ENCODE measurements at places on chromosomes 12 and 14. TPM values are rescaled to one million over a fixed set of nuclear protein-coding genes. Genes with fewer than 3 reads are reported as not detected.

Gene PTMS
- 204 TPM for polyA plus RNA-seq

Gene HOXC12
- polyA plus RNA-seq, result not detected

Gene TDRD9
- 0.89 TPM for polyA plus RNA-seq

DNA sequence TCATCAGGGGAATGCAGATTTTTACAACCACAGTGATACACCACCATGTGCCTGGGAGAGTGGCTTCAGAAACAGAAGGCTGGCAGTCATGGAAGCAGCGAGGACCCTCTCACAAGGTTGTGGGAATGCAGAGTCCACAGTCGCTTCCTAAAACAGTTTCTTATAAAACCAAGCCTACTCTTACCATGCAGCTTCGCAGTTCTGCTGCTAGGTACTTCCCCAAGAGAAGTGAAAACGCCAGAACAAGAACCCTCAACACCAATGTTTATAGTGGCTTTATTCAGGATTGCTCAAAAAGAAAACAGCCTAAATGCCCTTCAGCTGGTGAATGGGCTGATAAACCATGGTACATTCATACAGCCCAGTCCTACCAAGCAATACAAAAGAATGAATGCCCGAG lies 87.2 kb downstream of the DDX51 start:
- no peak overlapping the region for H3K4me3 ChIP-seq
- no peak for DNase-seq
- no peak overlapping the region for H3K27ac ChIP-seq
- H3K27me3 ChIP-seq, result no peaks in the 10 kb centered on the region
- peaks cover 67% of the 10 kb centered on the region for H3K36me3 ChIP-seq
- no peaks in the 10 kb centered on the region for H3K4me1 ChIP-seq

DNA sequence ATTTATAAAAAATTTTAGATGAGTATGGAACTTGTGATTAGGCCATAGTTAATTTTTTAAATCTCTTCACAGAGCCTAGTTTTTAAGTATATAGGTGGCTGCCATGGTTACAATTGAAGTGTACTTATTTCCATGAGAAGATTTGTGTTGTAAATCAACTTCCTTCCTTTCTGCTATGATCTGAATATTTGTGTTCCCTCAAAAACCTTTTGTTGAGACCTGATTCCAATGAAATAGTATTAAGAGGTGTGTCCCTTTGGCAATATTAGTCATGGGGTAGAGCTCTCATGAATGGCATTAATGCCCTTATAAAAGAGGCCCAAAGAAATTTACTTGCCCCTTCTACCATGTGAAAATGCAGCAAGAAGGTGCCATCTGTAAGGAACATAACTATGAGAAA lies 28.8 kb downstream of the ETNK1 start:
- no peak overlapping the region for H3K27ac ChIP-seq
- H3K36me3 ChIP-seq, result peaks cover 9% of the 10 kb centered on the region
- no peak for DNase-seq
- no peaks in the 10 kb centered on the region for H3K4me1 ChIP-seq
- H3K4me3 ChIP-seq, result no peak overlapping the region
- H3K27me3 ChIP-seq, result no peaks in the 10 kb centered on the region

GRCh38 chr12:81492131-81492720 lies 266.9 kb downstream of the PPFIA2 start:
- no peak overlapping the region for H3K4me3 ChIP-seq
- H3K27me3 ChIP-seq, result no peaks in the 10 kb centered on the region
- no peaks in the 10 kb centered on the region for H3K4me1 ChIP-seq

DNA sequence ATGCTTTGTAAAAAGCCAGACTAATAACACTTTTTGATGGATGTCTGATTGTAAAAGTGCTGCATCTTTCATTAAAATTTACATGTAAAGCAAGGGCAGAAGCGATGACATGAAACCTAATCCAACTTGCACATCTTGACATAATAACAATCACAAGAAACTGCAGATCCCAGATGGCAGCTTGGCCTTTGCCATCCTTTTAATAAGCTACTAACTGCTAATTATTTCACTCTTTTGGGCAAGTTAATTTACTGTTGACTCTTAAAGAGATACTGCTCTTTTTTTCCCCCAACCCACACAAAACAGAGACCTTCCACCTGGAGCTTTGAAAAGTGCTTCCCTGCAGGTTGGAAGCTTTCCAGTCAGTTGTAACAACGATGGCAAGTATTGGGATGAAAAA lies 137.5 kb downstream of the NRXN3 start:
- no peaks in the 10 kb centered on the region for H3K27me3 ChIP-seq
- no peaks in the 10 kb centered on the region for H3K36me3 ChIP-seq
- no peak overlapping the region for H3K4me3 ChIP-seq
- no peaks in the 10 kb centered on the region for H3K4me1 ChIP-seq
- no peak for DNase-seq
- no peak overlapping the region for H3K27ac ChIP-seq

Gene OTUB2
- 1.4 TPM for polyA plus RNA-seq

DNA sequence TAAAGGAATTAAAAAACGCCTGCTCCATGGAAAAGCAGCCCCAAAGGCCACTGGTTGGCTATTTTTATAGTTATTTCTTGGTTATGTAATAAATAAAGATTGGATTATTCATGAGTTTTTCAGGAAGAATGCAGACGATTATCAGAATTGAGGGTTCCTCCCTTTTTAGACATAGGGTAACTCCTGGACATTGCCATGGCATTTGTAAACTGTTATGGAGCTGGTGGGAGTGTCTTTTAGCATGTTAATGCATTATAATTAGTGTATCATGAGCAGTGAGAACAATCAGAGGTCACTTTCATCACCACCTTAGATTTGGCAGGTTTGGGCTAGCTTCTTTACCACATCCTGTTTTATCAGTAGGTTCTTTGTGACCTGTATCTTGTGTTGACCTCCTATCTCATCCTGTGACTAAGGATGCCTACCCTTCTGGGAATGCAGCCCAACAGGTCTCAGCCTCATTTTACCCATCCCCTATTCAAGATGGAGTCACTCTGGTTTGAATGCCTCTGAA lies 728.7 kb downstream of the GALC start:
- H3K27me3 ChIP-seq, result no peaks in the 10 kb centered on the region
- no peaks in the 10 kb centered on the region for H3K36me3 ChIP-seq
- H3K4me1 ChIP-seq, result no peaks in the 10 kb centered on the region
- H3K27ac ChIP-seq, result no peak overlapping the region
- H3K4me3 ChIP-seq, result no peak overlapping the region

Gene WDHD1
- polyA plus RNA-seq, result 3.4 TPM

DNA sequence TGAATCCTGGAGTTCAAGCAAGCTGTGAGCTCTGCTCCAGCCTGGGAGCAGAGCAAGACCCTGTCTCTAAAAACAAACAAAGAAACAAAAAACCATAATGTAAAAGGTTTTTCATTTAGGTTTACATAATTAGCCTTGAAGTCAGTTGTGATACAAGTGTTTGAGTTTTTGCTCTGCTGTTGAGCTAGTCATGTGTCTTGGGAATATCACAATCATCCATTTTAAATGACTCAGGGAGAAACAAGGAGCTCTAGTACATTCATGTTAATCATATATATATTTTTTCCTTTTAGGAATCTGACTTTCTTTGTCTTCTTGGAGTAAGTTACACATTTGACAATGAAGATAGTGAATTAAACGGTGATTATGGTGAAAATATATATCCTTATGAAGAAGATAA lies 12.9 kb downstream of the MIA2 start:
- no peaks in the 10 kb centered on the region for H3K27me3 ChIP-seq
- peaks cover 2% of the 10 kb centered on the region for H3K36me3 ChIP-seq
- no peak overlapping the region for H3K4me3 ChIP-seq

Gene SERPINA12
- not detected for polyA plus RNA-seq

GRCh38 chr14:75543253-75543652 lies 21.0 kb downstream of the BATF start:
- no peaks in the 10 kb centered on the region for H3K27me3 ChIP-seq
- H3K27ac ChIP-seq, result peak overlapping the region; percentile 64

GRCh38 chr14:69073915-69074314 lies 79.0 kb downstream of the DCAF5 start:
- no peaks in the 10 kb centered on the region for H3K27me3 ChIP-seq
- peaks cover 26% of the 10 kb centered on the region for H3K36me3 ChIP-seq
- H3K4me1 ChIP-seq, result peaks cover under 1% of the 10 kb centered on the region
- H3K4me3 ChIP-seq, result no peak overlapping the region

GRCh38 chr12:24901576-24902461 lies 47.1 kb downstream of the BCAT1 start:
- H3K4me1 ChIP-seq, result no peaks in the 10 kb centered on the region
- H3K27me3 ChIP-seq, result peaks cover 4% of the 10 kb centered on the region
- DNase-seq, result no peak
- peak overlapping the region; percentile 40 for H3K4me3 ChIP-seq

- no peak for DNase-seq
- H3K27ac ChIP-seq, result peak overlapping the region; percentile 44
- H3K4me1 ChIP-seq, result no peaks in the 10 kb centered on the region
- no peak overlapping the region for H3K4me3 ChIP-seq
These were observed 8.1 kb downstream of the ATP6V0A2 start for GRCh38 chr12:123720141-123720814.

DNA sequence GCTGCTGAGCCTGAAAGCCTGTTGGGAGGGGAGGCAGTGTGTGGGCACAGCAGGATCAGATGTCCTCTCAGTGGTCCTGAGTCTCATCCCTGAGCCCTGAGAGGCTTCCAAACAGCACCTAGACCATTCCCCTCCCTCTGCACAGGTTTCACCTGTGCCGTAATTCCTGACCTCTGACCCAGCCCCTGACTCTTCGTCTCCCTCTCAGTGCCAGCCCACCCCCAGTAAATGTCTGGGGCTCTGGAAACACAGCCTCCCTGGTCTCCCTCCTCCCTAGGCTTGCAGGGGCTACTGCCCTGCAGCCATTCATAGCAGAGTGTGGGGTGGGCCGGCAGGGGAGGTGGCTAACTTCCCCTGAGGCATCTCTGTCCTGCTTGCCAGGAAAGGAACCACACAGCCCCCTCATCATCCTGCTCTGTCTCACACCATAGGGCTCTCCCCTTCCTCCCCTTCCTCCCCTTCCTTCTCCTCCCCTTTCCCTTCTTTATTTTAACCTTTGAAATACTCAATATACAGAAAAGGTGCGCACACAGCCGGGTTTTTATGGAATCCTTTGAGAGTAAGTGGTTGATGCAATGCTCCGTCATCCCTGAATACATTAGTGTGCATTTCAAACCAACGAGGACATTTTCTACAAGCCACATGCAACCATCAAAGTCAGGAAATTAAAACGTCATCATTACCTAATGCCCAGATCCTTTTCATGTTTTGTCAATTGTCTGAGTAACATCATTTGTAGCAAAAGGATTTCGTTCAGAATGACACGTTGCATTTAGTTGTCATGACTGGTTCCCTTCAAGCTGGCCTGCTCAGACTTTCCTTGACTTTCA lies 67.0 kb downstream of the PRMT8 start:
- peaks cover 7% of the 10 kb centered on the region for H3K27me3 ChIP-seq
- H3K27ac ChIP-seq, result no peak overlapping the region
- no peaks in the 10 kb centered on the region for H3K4me1 ChIP-seq
- no peaks in the 10 kb centered on the region for H3K36me3 ChIP-seq
- no peak for DNase-seq
- no peak overlapping the region for H3K4me3 ChIP-seq
